ENCODE measurements at places on chromosomes 1 and 21.

GRCh38 chr1:153578490-153578889 lies 12.8 kb upstream of the S100A2 start:
- no peak for DNase-seq

DNA sequence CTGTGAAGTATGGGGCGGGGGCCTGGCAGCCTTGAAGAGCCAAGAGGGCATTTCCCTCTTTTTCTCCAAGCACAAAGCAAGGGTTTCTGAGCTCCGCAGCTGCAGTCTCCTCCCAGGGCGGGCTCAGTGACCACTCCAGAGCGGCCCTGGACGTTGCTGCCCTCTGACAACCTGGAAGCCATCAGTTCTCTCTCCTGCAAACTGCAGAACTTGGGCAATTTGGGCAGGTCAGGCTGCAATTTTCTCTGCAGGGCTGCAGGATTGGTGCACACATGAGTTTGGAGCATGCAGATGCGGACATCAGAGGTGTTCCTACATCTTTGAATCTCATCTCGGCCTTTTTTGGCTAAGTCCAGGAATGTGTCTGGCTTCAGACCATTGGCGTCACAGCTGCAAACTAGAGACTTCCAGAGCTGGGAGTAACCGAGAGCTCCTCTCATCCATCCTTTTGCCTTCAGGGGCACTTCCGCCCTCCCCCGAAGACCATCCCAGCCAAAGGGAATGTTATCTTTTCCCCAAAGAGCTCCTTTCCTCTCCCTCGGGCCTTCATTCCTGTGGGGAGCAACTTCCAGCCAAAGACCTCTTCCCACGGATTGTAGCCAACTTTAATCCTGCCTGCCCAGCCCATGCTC lies 139.6 kb upstream of the WNT4 start:
- DNase-seq: no peak

GRCh38 chr21:42031816-42032215 lies 21.7 kb upstream of the ZBTB21 start:
- no peak for DNase-seq

- DNase-seq: no peak
Observed at GRCh38 chr1:5659606-5660005, 332.6 kb downstream of the NPHP4 start.

DNA sequence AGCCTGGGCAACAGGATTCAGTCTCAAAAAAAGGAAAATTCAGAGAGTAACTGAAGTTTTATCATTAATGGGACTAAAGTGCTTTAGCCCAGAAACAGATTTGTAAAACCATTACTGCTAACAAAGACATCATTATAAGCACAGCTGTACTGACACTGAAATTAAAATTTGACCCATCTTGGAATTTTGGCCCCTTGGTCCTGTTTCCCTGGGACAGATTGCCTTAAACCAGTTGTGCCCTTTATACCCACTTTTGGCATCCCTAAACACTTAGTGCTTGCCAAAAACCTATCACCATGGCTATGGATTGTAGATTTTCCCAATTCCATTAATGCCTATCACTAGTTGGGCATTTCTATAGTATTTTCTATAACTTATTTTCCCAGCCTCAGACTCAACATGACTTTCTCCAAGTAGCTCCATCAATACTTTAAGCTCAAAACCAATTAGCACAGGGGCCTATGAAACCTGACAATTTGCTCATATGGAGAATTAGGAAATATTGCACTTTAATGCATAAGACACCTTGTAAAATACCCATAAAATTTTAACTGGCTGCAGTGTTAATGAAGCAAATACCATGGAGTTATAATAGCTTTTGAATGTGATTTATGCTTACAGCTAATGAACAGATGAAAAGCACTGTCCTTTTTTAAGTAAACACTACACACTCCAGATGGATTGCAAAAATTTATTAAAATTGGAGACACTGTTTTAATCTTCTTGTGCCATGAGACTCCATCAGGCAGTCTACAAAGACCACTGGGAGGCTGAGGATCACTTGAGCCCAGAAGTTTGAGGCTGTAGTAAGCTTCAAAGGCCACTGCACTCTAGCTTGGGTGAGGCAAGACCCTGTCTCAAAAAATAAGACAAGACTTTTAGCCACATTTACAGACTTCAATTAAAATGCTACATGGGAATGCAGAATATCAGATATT lies 4.3 kb downstream of the GAS5 start:
- no peak for DNase-seq

DNA sequence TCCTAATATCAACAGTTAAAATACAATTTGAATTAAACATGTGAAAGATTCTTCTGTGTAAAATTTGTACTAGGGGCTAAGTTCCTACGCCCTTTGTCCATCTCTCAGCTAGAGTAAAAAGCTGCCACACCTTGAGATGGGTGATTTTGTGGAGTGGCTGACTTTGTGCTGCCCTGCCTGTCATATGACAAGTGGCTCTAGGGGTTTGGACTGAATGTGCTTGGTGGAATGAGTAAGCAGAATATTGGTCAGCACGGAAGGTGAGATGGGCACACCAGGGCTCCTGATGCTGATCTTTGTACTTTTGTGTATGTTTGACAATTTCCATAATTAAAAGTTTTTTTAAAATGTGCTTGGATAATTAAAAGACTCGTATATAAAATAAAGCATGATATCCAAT lies 133.6 kb upstream of the SLC45A1 start:
- DNase-seq: no peak

GRCh38 chr1:169059421-169059820 lies 47.1 kb upstream of the ATP1B1 start:
- no peak for DNase-seq

- no peak for DNase-seq
Observed at GRCh38 chr1:6086358-6086757, 40.7 kb downstream of the KCNAB2 start.

GRCh38 chr1:103489935-103490334 lies 35.6 kb upstream of the RNPC3 start:
- DNase-seq: peak; percentile 0

GRCh38 chr1:119485201-119485600 lies 21.8 kb upstream of the HSD3B1 start:
- DNase-seq: no peak

DNA sequence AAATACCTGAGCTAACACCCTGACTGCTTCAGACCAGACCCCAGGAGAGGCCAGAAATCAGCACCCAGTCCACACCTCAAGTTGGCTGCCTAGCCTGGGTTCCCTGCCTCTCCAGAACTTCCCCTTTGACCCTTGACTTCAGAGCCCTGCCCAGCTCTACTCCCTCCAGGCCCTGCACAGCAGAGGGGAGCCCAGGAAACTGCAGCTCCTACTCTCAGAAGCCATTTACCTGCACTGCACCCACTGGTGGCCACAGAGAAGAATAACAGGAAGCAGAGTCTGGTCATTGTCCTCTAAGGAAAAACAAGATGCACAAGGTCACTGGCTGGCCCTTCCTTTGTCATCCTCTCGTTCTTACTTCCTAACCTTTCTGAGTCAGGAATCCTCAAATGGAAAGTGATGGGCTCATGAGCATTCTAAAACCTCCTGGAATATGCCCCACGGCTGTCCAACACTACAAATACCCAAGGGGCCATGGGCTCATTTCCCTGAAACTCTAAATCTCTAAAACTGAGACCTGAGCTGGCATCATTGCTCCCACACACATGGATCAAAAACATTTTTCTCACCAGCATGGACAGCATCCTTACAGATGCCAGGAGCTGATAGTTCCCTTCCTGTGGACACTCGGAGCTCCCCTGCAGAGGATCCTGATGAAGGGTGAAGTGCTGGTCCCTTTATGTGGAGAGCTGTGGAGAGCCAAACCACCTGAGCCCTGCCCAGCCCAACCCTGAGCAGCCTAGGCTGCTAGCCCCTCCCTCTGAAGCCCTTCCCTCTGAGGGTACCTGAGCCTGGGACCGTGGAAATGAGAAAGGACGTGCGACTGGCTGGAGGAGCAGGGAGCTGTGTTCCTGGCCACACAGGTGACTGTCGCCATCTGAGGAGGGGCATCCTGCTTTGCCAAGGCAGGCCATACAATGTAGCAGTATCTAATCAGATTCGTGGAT lies at the start of gene ITLN2:
Gene ITLN2, minus strand, starts transcription at position 652 of the 947 bp plus-strand sequence. Its CDS starts 68 bp downstream, at position 584.
- peak; percentile 68 for DNase-seq

DNA sequence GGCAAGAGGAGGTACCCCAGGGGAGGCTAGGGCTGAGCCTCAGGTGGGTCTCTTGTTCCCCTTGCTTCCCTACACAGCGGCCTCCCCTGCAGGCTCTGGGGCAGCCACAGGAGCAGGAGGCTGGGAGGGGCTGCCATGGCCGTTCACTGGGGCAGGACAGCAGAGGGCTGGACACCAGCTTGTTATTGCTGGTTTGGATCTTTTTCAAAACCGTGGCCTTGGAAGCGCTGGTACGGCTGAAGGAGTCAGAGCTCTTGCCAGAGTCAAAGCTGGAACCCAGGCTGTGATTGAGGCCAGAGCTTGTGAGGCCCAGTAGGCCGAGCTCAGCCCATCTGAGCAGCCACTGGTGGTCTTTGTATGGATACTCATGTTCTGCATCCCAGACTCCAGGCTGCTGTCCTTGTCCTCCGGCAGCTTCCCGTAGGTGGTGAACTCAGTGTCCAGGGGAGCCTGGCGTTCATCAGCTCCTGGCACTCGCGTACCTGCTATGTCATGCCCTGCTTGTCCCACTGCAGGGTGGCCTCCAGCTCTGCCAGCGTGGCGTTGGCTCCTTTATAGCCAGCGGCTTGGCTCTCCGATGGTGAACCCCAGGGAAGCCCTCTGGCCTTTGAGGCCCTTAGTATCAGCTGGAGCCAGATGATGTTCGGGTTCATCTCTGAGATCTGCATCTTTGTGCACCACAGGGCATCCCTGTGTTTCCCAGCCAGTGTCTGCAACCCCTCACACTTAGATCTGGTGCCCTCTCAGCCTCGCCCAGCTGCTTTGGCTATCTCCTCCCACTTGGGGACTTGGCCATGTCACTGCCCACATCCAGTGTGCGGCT lies 40.3 kb upstream of the THEM4 start:
- no peak for DNase-seq

DNA sequence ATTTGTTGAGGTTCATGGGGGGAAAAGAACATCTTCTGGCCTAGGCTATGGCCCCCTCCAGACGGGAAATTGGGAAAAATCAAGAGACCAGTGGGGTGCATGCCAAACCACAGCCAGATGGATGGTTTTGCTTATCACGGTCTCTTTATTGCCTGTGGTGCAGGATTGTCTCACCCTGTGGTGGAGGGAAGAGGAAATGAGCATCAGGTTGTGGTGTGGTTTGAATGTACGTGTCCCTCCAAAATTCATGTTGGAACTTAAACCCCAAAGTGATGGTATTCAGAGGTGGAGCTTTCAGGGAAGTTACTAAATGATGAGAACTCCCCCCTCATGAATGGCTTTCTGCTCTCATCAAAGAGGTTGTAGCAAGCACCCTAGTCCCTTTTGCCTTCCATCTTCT lies 525.7 kb downstream of the NPHP4 start:
- DNase-seq: no peak

DNA sequence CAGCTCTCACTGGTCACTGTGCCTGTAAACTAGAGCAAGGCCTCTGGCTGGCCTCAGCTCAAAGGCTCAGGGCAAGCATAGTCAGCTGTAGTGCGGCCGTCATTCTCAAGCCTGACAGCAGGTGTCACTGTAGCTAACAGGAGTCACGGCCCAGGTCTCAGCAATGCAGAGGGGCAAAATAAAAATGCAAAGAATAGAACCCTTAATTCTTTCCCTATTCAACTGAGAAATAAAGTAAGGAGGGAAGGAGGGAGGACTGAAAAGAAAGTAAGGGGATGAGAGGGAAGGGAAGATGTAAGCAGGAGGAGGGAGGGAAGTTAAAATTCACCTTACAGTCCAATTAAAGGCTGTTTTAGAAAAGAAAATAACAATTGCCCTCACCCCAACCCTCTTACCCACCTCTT lies 106.1 kb downstream of the KIAA0319L start:
- DNase-seq: peak; percentile 56

DNA sequence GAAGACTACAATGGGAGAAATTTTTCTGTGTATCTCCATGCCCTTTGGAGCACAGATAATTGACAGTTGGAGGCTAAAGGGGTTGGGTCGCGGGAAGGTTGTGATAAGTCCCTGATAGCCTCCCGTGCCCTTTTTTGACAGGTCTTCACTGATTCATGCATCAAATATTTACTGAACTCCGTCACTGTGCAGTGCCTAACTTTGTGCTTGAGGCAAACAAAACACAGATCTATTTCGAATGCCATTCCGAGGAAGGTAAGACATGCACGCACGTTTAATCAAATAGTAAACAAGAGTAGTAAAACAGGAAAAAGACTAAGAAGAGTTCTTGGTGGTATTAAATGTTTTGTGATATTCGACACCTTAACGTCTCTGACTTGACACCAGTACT lies 494 bp upstream of the PIP5K1A start:
- DNase-seq: no peak

DNA sequence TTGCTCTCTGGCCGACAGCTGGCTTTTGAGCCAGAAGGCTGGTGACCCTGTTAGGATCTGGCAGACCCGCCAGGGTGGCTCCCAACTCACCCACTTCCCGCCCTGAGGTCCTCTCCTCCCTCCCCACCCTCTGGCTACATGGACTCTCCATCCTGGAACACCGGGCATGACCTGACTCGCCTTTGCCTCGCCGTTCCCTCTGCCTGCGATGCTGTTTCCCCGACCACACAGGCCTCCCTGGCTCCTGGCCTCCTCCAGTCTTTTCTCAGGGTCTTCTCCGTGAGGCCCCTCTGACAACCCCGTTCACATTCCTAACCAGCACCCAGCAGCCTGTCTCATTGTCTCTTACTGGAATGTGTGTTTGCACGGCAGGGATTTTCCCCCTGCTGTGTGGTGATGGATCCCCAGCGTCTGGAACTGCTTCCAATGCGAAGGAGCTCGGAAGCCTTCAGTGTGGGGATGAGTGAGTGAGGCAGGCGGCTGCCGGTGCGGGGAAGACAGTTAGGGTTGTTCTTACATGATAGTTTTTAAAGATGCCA lies 46.0 kb upstream of the POFUT2 start:
- no peak for DNase-seq

GRCh38 chr1:109361649-109362048 lies 36.1 kb downstream of the SORT1 start:
- DNase-seq: no peak

GRCh38 chr1:15485636-15486035 lies 9.7 kb downstream of the CELA2B start:
- no peak for DNase-seq

DNA sequence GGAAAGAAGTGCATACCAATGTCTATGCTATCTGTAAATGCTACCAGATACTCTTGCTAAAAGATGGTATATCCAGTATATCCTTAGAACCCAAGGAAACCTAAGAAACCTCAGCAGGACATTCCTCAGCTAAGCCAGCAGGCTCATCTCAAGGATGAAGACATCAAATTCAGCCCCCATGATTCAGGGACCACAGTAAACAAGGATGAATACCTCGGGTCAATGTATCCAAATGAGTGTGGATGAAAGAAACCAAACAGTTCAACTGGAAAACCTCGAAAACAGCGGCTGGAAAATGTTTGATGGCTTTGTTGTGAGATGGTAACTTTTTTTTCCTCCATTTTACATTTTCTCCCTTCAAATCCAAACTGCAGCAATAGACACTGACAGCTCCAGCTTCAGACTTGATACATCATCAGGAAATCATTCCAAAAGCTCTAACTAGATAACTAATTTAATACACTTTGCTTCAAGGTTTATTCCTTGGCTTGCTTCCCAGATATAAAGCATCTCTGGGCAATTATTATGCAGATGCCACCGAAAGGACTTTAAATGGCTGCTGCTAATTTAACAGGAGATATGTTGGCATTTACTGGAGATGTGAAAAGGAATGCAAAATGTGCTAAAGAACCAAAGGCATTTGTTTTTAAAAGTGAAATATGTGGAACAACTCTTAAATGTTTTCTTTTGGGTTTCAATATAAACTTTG lies 73.6 kb downstream of the SMYD2 start:
- DNase-seq: no peak

Data from HuH-7 (cell line).